ENCODE measurements at places on chromosomes 16 and 17.

DNA sequence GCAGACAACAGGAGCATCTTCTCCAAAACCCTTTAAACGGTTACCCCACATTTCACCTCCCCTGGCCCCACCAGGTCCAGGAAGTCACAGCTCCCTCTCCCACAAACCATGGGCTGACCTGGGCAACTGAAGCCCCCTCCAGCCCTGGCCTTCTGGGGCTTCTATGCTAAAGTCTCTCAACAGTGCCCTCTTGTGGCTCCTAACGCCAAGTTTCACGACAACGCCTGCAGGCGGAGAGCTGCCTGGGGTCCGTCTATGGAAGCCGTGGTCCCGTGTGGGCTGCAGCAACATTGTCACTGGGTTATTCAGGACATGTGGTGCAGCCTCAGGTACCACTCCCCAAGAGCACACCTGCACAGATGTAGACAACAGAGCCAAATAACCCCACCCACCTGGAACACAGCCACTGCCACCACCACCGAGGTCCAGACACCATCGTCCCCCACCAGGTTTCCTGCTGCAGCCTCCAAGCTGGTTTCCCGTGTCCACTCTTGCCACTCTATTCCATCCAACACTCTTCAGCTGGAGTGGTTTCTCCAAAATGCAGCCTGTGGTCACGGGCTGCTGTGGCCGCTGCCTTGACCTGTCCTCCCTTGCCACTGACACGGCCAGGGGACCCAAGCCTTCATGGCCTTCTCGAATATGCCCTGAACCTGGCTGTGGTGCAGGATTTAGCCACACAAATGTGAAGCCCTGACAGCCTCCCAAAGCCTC, 19.1 kb downstream of the C16orf95 start:
- DNase-seq = no peak

DNA sequence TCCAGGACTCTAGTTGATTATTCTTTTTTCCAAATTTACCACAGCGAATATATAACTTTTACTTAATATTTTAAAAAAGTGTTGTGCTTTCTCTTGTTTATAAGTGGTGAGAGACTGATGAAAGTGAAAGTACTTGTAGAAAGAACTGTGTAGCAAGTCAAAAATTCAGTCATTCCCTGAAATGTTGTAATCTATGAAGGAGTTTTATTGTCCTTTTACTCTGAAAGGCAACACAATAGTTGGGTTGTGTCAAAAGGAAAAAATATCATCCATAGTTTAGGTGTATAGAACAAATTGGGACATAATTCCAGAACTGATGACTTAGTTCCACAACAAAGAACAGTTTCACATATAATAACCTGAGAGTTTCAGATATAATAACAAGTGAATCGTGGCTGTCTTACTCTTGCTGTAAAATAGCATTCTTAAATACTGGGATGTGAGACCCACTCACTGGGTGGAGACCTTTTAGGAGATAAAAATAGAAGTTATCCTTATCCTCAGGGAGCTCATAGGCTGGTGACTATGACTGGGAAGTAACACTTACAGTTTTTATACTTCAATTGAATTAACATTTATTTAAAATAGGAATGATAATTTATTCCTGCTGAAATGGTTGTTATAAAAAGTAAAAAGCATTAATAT, 20.6 kb downstream of the CYB5B start:
- DNase-seq = no peak

DNA sequence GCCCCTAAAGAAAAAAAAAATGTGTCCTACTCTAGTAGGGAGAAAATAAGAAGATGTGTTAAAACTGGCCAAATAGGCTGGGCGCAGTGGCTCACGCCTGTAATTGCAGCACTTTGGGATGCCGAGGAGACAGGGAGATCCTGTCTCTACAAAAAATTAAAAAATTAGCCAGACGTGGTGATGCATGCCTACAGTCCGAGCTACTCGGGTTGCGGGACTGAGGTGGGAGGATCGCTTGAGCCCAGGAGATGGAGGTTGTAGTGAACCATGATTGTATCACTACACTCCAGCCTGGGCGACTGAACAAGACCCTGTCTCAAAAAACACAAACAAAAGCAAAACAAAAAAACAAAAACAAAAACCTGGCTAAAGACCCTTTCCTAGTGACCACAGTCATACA, 15.9 kb downstream of the ZFHX3 start:
- DNase-seq = no peak

DNA sequence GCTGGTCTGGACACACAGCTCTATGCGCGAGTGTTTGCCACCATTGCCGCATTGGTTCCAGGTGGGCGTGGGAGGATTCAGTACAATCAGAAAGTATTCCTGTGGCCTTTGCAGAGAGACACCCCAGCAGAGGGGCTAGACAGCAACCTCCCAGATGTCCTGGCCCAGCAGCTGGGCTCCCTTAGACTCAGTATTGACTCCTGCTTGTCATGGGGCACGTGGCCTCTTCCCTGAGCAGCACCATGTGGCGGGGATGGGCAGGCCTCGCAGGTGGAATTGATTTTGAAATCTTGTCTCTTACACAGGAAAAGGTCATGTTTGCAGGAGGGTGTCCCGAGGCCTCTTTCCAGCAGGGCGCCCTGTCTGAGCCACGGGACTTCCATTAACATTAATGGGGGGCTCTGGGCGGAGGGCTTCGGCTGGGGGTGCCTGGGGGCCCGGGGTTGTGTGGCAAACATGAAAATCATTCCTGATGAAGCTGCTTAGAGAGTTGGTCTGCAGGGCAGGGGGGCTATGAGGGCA, 96.4 kb downstream of the C16orf78 start:
- DNase-seq = no peak

DNA sequence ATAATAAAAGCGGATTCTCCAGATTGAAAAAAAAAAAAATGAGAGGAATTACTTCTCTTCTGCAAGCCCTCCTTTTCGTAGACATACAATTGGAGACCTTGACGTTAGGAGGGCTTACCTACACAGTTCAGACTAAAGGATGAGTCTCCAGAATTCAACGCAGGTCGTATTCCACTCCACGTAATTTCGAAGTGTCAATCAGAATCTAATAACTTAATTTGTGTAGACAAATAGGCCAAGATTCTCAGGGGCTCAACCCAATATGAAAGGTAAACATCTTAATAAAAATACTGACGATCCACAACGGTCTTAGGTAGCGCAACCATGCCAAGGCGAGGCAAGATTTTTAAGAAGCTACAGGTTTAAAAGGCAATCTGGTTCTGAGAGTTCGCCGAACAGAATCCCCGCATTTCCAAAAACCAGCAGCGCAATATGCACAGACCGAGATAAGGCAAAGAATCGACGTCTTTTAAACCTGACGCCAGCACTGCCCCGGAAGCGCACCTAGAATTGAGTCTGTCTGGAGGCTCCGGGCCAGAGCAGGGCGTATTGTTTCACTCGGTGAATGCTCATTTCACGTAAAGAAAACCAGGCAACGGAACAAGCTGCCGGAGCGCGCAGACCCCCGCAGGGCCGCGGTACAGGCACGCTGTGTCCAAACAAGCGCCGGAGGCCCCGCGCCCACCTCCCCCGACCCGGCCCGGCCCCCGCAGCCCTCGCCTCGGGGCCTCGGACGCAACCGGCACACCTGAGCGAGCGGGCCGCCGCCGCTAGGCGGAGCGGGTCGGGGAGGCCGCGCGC, 623 bp downstream of the MBTPS1 start:
- DNase-seq = peak; percentile 22

- no peak for DNase-seq
Observed at GRCh38 chr16:65796481-65796880, 570.0 kb upstream of the CDH5 start.

- DNase-seq = no peak
Observed at GRCh38 chr17:42484304-42484703, 25.6 kb downstream of the ATP6V0A1 start.

GRCh38 chr16:89351645-89352044, 134.1 kb downstream of the ZNF778 start:
- DNase-seq = no peak

DNA sequence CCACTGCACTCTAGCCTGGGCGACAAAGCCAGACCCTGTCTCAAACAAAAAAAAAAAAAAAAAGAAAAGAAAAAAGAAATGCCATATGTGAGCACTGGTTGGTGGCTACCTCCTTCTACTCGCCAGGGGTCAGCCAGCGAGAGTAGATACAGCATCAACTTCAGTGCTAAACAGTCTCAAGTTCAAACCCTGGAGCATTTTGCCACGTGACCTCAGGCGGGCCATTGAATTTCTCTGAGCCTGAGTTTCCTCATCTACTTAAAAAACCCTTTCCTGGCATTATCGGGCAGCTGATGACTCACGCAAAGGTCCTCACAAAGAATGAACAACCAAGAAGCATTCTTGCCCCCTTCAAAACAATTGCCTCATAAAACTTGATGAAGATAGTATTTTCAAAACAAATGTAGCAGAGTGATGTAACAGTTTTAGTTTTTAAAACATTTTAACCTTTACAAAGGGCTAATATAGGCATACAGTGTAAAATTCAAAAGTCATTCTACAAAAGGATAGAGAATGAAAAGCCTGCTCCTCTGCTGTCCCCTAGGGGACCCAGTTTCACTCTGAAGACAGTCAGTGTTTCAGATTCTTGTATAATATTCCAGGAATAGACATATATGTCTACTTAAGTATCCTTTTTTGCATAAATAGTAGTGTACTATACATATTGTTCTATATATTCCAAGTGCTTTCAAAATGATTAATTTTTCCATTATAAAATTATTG, 28.4 kb downstream of the DNAH2 start:
- DNase-seq = no peak

GRCh38 chr17:192666-193425, 11.4 kb upstream of the DOC2B start:
- no peak for DNase-seq

DNA sequence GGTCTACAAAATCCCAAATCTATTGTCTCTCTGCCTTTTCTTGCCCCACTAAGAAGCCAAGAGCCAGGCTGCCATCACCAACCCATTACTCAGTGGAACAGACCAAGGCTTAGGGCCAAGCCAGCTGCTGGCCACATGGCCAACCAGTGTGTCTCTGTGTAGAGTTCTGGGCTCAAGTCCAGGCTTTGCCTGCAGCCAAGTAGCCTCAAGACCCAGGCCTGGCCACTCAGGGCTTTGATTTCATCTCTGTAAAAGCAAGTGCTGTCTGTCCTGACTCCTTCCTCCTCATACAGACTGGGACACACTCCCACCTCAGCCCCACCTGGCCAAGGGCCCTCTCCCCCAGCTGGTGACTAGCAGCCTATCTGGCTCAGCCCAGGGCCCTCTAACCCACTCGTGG, 14.6 kb downstream of the SREBF1 start:
- DNase-seq = peak; percentile 87

DNA sequence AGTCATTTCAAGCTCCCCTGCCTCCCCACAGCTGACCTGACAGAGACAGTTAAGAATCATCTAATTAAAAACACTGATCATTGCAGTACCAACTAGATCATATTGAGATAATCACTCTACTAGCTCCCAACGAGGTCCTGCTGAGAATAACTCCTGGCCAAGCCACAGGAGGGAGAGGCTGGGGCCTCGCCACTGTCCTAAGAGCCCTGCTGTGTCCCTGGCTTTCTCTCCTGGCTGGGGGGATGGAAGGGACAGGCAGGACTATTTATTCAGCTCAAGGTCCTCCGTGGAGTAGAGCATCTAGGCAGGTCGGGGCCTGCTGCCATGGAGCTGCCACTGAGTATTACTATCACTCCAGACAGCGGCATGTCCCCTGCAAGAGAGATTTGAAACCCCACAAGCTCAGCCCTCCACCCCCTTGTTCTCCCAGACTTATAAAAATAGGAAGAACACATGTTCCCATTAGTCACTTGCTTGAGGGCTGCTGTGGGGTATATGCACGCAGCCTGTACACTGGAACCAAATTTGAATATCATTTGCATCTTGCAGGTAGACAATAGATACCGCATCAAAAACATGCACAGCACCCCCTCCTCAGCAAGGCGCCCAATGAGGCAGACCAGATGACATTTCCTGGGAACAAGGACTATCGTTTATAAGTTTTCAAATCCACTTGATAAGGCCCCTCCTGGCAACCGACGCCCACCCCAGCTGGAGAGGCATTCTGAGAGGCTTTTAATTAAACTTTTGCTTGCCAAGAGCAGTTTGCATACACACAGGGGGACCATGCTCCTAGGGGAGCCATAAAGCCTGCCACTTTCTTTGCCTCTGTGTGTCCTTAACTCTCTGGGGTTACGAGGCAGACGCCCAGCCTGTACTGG, 385.2 kb upstream of the ZFHX3 start:
- DNase-seq = no peak

DNA sequence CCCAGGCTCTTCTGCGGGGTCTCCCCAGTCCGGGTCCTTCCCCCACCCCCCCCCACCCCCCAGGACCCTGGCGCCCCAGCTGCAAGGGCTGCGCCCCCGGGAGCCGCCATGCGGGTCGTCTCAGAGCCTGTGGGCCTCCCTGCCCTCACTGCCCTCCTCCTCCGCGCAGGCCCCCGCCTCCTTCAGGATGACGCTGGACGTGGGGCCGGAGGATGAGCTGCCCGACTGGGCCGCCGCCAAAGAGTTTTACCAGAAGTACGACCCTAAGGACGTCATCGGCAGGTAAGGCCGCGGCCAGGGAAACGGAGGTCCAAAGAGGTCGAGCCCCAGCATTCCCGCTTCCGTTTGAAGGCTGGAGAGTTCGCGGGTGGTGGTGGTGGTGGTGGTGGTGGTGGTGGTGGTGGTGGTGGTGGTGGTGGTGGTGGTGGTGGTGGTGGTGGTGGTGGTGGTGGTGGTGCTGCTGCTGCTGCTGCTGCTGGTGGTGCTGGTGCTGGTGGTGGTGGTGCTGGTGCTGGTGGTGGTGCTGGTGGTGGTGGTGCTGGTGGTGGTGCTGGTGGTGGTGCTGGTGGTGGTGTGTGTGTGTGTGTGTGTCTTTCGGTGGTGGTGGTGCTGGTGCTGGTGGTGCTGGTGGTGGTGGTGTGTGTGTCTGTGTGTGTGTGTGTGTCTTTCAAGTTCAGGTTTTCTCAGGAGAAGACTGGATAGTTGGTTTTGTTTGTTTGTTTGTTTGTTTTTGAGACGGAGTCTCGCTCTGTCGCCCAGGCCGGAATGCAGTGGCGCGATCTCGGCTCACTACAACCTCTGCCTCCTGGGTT, 615 bp downstream of the PHKG2 start:
- DNase-seq = no peak

DNA sequence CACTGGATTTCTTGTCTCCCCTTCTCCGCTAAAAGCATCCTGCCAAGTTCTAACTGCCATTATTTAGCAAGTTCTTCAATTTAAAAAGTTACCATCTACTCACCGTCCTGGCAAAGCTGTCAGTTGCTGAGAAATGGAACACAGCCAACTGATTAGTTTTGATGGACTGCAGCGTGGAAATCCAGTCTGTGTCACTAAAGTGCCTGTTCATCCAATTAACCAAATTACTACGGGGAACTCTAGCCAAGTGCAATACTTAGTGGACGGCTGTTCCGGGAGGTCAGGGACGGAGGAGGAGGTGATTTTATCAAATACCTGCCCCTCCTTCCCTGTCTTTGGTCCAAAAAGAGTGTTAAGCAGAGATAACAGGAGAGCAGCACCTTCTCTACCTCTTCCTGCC, 260.7 kb downstream of the MAF start:
- DNase-seq = no peak

DNA sequence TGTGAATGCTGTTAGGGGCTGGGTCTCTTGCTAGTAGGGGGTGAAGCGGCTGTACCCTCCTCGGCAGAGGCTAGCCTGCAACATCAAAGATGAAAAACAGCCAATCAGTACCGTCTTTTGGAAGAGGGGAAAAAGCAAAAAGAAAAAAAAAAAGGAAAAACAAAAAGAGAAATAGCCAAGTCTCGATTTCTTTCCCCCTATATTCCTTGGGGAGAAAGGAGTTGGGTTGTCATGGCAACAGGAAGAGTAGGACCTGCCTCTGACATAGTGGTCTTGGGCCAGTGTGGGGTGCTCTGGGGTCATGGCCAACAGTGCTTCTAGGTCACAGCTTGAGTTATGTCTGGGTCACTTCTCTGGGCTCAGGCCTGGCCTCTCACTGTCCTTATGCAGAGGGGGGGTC, 17.9 kb downstream of the ENGASE start:
- no peak for DNase-seq

Measured in gastrocnemius medialis (tissue), 4 donors.